Left forelimb (tissue), 1 donor: ENCODE measurements at places on chromosomes 5 and 9.

- no peak for DNase-seq
These were observed 12.2 kb downstream of the DAB2IP start for GRCh38 chr9:121663591-121663990.

- DNase-seq: no peak
These were observed 55.9 kb downstream of the DAP start for GRCh38 chr5:10704949-10705621.

DNA sequence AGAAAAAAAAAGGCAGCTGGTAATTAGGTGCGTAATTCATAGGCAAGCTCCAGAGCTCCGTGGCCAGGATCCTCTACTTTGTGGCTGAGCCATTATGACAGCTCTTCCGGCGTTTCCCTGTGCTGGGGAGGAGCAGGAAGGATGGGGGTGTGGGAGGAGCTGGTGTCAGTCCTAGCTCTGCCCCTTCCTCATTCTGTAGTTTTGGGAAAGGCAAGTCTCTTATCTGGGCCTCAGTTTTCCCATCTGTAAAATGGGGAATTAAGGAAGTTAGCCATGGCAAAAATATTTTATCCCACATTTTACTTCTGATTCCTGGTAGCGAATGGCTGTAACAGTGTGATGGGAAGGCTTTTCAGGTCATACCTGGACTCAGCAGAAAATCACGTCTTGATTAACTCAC is 81.1 kb downstream of the SEC61B start:
- DNase-seq: no peak

DNA sequence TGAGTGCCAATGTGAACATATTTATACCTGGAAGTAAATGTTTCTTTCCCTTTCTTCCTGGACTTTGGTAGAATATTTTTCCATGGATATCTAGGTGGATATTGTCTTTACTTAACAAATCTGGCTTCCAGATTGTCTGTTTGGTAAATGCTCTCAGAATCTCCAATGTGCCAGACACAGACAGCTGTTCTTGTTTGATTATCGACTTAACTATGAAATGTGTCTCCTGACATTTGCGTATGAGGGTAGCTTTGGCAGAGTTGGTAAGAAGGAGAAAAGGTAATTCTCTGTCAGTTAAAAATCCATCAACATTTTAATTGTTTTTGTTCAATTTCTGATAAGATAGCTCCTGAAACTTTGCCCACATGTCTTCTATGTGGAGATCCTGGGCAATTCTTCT is 196.4 kb upstream of the NUDT12 start:
- no peak for DNase-seq

GRCh38 chr9:85909390-85909789 is 31.6 kb upstream of the NAA35 start:
- no peak for DNase-seq

DNA sequence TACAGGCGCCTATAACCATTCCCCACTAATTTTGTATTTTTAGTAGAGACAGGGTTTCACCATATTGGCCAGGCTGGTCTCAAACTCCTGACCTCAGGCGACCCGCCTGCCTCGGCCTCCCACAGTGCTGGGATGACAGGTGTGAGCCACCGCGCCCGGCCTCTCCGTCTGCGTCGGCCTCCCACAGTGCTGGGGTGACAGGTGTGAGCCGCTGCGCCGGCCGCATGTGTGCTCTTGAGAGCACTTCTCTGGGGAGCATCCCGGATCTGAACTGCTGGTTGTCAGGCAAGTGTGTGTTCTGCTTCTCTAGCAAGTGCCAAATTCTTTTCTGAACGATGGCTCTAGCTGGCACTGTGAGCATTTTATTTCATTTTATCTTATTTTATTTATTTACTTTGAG is 3.7 kb upstream of the ENTPD2 start:
- no peak for DNase-seq

DNA sequence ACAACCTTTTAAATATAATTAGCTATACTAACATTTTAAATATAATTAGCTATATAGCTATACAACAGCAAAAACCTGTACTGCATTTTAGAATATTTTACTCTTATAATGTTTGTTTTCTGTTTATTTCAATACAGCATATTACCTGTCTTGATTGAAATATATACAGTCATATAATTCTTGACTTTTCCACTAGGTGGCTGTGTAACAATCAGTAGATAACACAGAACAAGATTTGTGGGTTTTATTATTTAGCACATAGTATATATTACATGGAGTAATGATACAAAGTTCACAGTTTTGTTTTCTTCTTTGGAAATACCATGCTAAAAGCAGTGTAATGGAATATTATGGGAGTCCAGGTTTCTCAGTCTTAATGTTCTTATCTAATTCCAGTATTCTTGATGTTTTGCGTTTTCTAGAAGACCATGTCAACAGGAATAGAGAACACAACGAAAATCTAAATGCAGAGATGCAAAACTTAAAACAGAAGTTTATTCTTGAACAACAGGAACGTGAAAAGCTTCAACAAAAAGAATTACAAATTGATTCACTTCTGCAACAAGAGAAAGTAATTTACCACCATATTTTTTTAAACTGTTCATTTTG is 13.3 kb downstream of the HMMR start:
- DNase-seq: no peak

DNA sequence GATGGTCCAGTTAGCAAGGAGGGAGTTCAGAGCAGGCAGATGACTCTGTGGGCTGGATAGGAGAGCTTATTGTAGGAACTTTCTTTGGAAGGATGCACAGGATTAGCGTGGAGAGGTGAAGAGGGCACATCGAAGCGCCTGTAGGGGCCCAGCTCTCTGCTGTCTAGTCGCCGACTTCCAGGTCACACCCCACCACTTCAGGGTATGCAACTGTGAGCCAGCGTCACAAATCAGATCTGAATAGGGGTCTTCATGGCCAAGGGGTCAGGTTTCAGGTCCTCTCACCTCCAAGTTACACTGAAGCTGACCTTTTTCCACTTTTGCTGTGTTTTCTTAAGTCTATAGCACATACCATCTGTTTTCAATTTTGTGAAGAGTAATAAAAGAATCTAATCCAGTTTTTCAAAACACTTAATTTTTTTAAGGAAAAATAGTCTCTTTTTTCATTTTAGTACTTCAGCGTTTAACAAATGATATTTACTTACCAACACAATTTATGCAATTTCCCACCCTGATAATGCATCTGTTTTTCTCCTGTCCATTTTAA is 364.2 kb upstream of the CLINT1 start:
- no peak for DNase-seq

DNA sequence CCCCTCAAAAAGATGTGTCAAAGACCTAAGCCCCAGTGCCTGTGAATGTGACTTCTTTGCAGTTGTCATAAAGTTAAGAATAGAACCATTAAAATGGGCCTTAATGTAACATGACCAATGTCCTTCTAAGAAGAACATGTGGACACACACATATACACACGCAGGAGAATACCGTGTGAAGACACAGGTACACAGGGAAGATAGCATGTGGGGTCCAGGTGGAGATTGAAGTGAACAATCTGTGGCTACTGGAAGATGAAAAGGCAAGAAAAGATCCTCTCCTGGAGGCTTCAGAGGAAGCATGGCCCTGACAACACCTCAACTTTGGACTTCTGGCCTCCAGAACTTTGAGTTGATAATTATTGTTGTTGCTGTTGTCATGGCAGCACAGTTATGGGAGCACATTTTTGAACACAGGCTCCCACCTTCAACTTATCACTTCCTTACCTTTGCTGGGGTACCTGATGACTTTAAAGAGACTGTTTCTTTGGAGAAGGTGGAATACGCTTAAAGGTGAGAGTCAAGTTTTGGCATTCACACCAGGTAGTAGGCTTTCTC is 123.5 kb upstream of the ADCY2 start:
- DNase-seq: no peak

DNA sequence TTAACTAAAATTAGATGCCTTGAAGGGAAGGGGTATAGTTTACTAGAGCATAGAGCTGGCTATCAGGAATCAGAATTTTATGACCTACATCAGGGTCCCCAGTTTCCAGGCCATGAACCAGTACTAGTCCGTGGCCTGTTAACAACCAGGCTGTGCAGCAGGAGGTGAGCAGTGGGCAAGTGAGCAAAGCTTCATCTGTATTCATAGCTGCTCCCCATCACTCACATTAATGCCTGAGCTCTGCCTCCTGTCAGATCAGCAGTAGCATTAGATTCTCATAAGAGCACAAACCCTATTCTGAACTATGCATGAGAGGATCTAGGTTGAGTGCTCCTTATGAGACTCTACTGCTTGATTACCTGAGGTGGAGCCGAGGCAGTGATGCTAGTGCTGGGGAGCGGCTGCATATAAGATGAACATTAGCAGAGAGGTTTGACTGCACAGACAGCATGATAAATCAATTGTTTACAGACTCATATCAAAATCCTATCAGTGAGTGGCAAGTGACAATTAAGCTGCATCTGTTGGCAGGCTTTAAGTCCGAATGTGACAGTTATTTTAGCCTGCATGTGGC is 44.6 kb downstream of the TAF11L14 start:
- DNase-seq: no peak

- no peak for DNase-seq
These were observed 38.2 kb downstream of the C5orf15 start for GRCh38 chr5:133930061-133930812.
